ENCODE measurements at places on chromosomes 5 and 9. TPM values are rescaled to one million over a fixed set of nuclear protein-coding genes. Genes with fewer than 3 reads are reported as not detected.

The ZNF618 gene
- 3.6 TPM for total RNA-seq

The PCDH12 gene
- 0.76 TPM for total RNA-seq

The SAXO1 gene
- 0.08 TPM for total RNA-seq

The HK3 gene
- 0.72 TPM for total RNA-seq

GRCh38 chr9:111356481-111357244 is 26.6 kb upstream of the OR2K2 start:
- H3K27ac ChIP-seq, result peak overlapping the region; percentile 15
- H3K27me3 ChIP-seq, result no peaks in the 10 kb centered on the region
- H3K4me3 ChIP-seq, result peak overlapping the region; percentile 42
- peaks cover 5% of the 10 kb centered on the region for H3K36me3 ChIP-seq
- peaks cover 9% of the 10 kb centered on the region for H3K4me1 ChIP-seq

- no peak overlapping the region for H3K4me3 ChIP-seq
- no peak overlapping the region for H3K27ac ChIP-seq
- H3K27me3 ChIP-seq, result no peaks in the 10 kb centered on the region
- no peaks in the 10 kb centered on the region for H3K36me3 ChIP-seq
These were observed 82.2 kb upstream of the IL12B start for GRCh38 chr5:159412284-159413046.

DNA sequence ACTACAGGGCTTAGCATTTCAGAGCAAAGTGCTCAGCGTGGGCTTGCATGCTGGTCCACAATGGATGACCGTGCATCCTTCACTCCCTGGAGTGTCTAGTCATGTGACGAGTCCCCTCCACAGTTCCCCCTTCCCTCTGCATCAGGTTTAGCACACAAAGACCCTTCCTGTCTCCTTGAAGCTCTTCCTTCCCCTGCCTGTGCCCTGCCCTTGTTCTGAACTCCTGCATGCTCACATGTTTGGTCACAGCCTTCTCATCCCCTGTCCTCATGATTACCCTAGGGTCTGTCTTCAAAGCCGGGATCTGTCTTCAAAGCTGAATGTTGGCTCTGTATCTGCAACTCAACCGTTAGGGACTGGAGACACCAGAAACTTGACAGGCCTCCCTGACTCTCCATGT is 388.9 kb downstream of the SEMA5A start:
- H3K27ac ChIP-seq, result no peak overlapping the region
- H3K4me1 ChIP-seq, result no peaks in the 10 kb centered on the region
- DNase-seq, result no peak
- H3K4me3 ChIP-seq, result no peak overlapping the region
- no peaks in the 10 kb centered on the region for H3K36me3 ChIP-seq

DNA sequence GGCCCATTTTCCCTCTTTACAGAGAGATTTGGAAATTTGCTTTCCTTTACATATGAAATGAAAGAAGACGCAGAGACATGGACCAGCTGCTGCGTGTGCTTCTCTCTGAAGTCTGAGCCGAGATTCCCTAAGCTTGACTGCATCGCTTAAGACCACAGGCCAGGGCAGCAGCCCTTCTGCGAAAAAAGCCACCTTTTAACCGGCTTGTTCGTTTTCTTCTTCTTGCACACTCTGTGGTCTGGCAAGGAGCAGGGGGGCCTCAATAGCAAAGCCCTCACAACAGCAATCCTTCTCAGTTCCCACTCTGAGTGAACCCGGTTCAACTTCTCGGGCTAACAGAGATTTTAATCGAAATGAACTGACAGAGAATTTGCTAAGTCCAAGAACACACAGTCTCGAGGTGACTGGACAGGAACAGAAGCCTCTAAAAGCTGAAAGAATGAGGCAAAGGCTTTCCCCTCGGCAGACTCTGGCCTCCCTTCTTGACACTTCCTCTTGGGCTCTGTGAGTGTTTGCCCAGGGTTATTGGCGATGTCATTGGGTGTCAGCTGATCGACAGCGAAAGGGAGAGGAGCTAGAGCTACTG is 512.9 kb upstream of the KLF4 start:
- H3K27ac ChIP-seq, result no peak overlapping the region
- H3K4me3 ChIP-seq, result no peak overlapping the region
- H3K36me3 ChIP-seq, result no peaks in the 10 kb centered on the region
- no peak for DNase-seq
- no peaks in the 10 kb centered on the region for H3K27me3 ChIP-seq

GRCh38 chr9:133828338-133828997 is 90.3 kb upstream of the SARDH start:
- H3K4me3 ChIP-seq, result no peak overlapping the region
- DNase-seq, result no peak
- peaks cover 4% of the 10 kb centered on the region for H3K36me3 ChIP-seq
- no peak overlapping the region for H3K27ac ChIP-seq
- H3K27me3 ChIP-seq, result no peaks in the 10 kb centered on the region

- H3K4me3 ChIP-seq, result no peak overlapping the region
- H3K27ac ChIP-seq, result no peak overlapping the region
- no peak for DNase-seq
- H3K4me1 ChIP-seq, result peaks cover 3% of the 10 kb centered on the region
These were observed 36.6 kb downstream of the DMRT3 start for GRCh38 chr9:1013021-1013420.

DNA sequence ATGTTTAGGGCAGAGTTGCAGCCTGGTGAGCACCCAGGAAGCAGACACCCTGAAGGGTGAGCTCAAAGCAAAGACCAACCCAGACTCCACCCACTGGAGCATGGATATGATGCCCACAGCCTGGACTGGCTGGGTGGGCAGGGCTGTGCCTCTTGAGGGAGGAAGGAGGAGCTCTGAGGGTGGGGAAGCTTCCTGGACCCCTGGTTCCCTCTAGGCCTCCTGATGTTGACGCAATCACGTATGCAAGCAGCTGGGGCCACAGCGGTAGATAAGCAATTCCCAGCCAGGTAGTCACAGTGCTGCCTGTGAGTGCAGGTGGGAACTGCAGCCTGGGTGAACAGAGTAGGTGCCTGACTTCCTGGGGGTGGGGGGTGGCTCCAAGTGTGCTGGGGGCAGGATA is 271.5 kb downstream of the CDK5RAP2 start:
- H3K27me3 ChIP-seq, result no peaks in the 10 kb centered on the region
- H3K27ac ChIP-seq, result no peak overlapping the region
- DNase-seq, result no peak
- no peaks in the 10 kb centered on the region for H3K36me3 ChIP-seq
